ENCODE measurements at places on chromosomes 1 and 21.
A peak's percentile ranks its signal among the peaks of the same experiment; 100 is the strongest.

DNA sequence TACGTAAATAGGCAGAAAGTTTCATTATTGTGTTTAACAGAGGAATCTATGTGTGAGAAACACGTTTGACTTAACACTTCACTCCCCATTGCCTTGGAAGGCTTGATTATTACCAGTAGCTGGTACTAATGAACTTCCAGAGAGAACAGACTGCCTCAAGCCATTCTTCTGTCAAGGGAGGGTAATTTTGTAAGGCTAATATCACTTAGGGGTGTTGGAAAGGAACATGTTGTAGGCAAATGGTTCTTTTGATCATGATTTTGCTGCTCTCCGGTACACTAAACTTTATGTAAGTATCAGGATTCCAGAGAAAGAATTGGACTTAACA is 1.8 kb downstream of the LAMC1 start:
- DNase-seq = no peak

DNA sequence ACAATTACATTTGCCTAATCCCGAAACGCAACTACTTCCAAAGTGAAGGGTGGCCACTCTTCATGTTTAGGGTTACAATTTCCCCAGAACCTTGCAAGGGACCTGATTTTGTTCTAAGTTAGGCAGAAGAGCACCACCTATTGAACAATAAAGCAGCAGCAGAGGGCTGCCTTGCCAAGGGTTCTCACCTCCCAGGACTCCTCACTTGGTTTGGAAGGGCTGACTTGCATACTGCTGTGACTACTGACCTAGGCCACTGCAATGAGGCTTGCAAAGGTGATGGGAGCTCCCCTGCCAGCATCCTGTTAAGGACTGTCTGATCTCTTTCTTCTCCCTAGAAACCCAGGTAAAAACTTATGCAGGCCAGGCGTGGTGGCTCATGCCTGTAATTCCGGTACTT is 14.2 kb downstream of the MTOR start:
- peak; percentile 29 for DNase-seq

GRCh38 chr1:203147376-203147775 is 19.9 kb downstream of the ADORA1 start:
- no peak for DNase-seq

- no peak for DNase-seq
These were observed 20.2 kb downstream of the LDLRAP1 start for GRCh38 chr1:25563330-25564215.

DNA sequence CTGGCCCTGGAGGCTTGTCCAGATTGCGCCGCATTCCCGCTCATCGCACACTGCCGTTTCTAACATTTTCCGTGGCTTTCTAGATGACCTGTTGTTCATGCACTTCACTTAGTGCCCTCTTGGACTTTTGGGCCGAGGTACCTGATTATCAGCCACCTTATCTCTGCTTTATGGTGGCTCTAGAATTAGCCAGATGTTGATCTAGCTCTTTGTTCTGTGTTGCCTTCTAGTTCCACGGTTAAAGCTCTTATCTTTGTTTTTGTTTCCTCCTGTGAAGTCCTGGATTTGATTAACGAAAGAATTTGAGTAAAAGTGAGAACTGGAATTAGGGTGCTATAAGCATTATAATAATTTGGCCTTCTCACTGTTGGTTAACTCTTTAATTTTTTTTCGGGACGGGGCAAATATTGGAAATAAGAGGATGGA is 945 bp downstream of the RNPEP start:
- no peak for DNase-seq

GRCh38 chr1:62716397-62716796 is 28.2 kb upstream of the DOCK7 start:
- no peak for DNase-seq

DNA sequence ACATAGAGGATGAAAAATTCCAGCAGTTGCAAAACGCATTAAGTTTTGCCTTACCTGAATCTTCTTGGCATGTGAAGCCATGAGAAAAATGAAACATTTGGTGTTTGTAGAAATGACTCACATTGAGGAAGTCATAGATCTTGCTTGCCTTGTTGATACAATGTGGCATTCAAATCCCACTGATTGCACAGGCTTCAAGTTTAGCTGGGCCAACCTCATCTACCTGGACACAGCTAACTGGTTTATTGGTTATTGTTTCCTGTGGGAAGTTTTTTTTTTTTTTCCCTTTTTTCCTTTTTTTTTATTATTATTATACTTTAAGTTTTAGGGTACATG is 168.9 kb upstream of the C21orf91 start:
- no peak for DNase-seq

DNA sequence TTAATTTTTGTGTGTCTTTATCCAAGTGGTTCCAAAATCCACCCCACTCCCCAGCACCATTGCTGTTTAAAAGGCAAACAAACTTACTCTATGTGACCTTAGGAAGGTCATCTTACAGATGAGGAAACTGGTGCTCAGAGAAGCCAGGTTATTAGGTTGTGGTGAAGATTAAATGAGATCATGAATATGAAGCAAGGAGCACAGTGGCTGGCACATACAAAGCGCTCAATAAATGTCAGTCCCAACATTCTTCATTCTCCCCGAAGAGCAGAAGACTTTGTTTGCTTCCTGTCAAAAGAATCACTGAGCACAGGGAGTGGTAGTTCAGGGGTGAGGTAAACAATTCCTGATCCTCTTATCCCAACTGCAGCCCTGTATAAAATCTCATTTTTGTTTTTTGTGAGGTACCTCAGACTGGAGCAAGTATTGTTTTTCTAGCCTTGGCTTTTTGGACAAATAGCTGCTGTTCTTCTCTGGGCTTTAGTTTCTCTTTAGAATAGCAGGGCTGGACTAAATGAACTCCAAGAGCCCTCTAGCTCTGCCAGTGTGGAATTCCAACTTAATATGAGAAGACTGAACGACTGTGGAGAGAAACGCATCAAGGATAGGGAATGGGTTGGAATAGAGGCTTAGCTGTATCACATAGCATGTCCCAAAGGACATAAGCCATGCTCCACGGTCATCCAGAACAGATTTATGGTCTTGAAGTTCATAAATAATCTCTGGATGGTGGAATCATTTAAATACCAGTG is 455.3 kb upstream of the USP24 start:
- no peak for DNase-seq

GRCh38 chr1:2554621-2555387 is 1.4 kb upstream of the TNFRSF14 start:
- no peak for DNase-seq

- DNase-seq = no peak
These were observed 49.0 kb downstream of the TPR start for GRCh38 chr1:186326009-186326408.

DNA sequence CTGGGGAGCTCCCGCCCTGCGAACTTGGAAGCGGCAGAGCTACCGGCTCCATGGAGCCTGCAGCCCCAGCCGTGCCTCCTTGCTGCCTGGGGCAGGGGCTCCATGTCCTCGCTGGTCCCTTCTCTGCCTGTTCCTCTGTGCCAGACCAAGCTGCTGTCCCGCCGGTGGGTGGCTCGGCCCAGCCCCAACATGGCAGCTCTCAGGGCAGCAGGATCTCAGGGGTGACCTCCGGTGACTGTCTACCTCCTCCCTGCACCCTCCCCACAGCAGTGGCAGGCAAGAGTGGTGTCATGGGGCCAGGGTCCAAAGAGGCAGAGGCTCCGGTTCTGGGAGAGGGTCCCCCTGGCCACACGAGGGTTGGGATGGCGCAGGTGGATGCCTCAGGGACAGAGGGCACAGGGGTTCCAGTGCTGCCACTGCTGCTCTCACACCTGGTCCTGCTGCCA is 45.8 kb downstream of the ATP6V1G3 start:
- no peak for DNase-seq

GRCh38 chr1:93033785-93034184 is 45.3 kb upstream of the MTF2 start:
- DNase-seq = no peak

- no peak for DNase-seq
These were observed 498.2 kb downstream of the PLPP3 start for GRCh38 chr1:56081173-56081572.

DNA sequence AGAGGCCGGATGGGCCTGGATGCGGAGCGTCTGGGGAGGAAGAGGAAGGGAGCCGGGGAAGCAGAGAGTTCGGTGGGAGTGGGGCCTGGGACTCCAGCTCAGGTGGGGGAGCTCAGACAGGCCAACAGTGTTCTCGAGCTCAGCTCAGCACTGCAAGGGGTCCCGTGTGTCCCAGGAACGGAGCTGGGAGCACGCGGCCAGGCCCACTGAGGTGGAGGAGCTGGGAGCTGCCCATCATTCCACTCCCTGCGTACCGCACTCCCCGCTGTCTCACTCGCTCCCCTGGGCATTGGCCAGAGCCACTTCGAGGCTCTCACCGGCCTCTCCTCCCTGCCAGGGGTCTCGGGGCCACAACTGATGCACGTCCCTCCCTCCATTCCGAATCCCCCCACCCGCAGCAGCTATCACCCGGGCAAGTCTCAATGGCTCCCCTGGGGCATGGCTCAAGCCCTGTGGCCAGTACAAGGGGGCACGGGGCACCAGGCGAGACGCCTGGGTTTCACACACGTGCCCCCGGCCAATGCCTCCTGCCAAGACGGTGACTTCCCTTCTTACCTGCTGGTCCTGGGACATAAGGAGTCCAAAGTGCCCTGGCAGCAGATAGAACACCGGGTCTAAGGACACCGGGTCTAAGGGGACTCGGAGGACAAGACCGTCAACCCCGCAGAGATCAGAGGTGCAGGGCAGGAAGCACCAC is 30.3 kb upstream of the COL6A2 start:
- no peak for DNase-seq

DNA sequence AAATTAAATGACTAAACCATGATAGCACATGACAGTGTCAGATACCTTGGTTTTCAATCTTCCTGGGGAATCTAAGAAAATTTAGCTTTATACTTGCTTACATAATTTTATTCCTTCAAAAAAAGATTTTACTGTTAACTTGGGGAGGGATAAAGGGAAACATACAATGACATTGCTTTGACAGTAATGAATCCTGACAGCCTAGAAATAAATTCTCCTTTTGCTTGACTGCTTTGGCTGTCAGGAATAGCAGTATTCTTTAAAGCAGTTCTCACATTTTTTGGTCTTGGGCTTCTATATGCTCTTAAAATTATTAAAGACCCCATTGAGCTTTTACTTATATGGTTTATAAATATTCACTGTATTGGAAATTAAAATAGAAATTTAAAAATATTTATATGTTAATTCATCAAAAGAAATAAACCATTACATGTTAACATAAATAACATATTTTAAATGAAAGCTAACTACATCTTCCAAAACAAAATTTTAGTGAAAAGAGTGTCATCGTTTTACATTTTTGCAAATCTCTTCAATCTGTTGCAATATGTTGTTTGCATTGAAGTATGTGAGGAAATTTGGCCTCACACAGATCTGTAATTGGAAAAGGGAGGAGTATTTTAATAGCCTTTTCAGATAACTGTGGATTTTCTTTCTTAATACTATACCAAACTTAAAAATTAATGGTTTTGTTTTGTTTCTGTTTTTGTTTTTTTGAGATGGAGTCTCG is 16.1 kb downstream of the EPHX4 start:
- no peak for DNase-seq

GRCh38 chr1:213858581-213858980 is 129.2 kb upstream of the PROX1 start:
- no peak for DNase-seq

DNA sequence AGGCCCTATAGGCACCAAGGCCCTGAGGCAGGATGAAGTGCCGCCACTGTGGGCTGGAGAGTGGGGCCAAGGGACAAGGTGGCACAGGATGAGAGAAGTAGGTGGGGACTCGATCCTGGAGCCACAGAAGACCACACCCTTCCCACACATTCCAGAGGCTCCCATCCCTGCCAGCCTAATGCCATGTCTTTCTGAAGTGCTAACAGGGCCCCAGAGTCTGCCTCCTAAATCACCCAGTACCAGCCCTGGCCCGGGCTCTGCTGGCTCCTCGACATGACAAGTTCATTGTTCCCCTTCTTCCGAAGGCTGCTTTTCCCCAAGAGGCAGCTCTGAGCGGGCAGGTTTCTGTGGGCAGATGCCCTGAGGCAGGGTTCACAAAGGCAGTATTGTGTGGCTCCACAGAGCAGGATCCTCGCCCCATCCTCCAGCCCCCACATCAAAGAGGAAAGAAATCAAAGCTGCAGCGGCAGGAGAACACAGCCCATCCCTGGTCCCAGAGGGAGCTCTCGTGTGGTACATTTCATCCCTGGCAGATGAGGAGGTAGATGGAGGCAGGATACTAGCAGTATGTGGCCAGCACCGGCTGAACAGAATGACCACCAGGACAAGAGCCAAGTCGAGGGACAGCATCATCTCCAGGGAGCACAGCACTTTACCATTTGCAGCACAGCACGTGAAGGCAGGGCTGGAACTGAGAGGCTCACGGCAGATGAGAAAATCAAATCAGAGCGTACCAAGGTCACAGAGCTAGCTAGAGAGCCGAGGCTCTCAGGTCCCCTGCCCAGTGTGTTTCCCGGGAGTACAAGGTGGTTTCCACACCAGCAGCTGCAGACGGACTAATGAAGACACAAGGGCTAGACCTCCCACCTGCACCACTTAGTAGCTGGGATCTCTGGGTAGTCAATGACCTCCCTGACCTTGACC is 64.8 kb downstream of the SYF2 start:
- DNase-seq = no peak

DNA sequence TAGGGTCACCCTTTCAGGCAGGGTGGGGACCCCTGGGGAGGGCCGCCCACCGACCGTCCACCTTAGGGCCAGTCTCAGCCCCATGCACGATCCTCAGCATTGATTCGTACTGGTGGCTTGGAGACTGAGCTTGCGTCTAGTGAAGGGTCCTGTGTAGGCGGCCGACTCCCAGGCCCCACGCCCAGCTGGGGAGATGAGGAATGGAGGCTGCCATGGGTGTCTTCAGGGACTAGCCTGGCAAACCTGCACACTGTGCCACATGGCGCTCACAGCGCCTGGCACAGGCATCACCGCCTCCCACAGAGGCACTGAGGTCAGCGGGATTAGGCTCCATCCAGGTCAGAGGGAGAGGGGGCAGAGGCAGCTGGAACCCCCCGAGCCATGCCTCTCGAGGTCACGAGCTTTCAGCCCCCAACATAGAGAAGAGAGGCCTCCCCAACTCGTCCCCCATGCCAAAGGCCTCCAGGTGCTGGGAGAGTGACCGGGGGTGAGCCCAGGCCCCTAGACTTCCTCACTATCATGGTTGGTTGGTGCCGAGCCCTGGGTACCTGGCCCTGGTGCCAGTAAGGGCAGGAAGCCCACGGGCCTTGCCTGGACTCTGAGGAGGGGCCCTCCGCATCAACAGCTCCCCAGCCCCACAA is 51.0 kb downstream of the SIK1 start:
- DNase-seq = no peak

DNA sequence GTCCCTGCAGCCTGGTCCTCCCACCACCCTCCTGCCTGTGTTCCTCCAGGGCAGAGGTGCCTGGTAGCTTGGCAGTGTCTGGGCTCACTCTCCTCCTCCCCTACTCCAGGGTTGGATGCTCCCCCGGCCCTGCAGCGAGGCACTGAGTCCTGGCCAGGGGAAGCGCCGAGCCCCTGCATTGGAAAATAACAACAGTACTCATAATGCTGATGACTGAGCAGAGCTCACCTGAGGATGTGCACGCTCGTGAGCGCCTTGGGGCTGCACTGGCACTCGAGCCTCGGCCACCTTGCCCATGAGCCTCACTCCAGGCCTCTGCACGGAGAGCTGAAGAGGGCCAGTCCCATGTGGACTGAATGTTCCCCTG is 6.0 kb upstream of the ACTRT2 start:
- DNase-seq = no peak

GRCh38 chr1:108816049-108816893 is 40.6 kb downstream of the AKNAD1 start:
- peak; percentile 60 for DNase-seq

Measured in iPS-NIHi11 (cell line).